Brain (organoid and tissue), 16 donors: ENCODE measurements at places on chromosomes 3 and 15.

GRCh38 chr15:27855137-27855536 lies 244.0 kb downstream of the OCA2 start:
- DNase-seq, result no peak

- DNase-seq, result no peak
Observed at GRCh38 chr3:159922861-159923312, 65.7 kb upstream of the IL12A start.

DNA sequence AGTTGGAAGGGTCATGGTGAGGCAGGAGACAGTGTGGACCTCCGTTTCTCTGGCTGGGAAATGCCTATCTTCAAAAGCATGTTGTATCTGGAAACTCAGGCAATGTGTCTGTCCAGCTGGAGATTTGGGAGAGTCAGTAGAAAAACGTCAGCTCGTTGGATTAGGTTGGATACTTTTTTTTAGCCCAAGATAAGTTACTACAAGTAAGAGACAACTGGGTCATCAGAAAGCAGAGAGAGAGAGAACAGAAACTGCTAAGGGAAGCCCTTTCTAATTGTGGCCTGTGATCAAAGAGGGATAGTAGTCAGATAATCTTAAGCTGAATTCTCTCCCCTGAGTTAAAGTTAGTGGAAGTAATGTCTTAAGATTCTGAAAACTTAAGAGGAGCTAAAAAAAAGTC lies 78.9 kb upstream of the ZNF280D start:
- DNase-seq, result no peak

DNA sequence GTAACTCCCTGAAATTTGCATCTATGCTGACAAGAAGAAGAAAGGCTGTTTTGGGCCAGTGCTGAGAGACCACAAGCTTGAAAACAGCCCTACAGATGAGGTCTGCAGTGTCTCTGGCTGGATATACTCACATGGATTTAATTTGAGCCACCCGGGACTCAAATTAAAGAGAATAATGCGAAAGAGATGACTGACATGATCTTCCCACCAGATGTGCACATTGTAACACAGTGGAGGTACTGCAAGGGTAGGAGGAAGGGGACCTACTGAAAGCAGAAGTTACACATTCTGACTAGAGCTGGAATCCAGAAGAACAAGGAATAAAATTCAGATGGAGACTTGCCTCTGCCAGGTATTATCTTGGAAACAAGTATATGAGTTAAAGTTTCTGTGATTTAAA lies 728.3 kb upstream of the SGO1 start:
- no peak for DNase-seq

- DNase-seq, result no peak
Observed at GRCh38 chr3:17087509-17087908, 202.8 kb downstream of the PLCL2 start.

DNA sequence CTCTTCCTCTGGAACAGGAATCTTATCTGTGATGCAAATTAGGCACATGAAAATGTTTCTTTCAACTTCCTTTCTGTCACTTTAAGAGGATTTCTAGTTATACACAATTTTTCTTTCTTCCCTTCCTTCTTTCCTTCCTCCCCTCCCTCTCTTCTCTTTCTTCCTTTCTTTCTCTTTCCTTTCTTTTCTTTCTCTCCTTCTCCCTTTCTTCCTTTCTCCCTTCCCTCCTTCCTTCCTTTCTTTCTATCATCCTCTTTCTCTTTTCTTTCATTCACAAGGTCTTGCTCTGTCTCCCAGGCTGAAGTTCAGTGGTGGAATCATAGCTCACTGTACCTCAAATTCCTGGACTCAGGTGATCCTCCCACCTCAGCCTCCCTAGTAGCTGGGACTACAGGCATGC lies 18.0 kb upstream of the C2CD4B start:
- DNase-seq, result no peak

GRCh38 chr15:26882616-26883365 lies 15.9 kb downstream of the GABRA5 start:
- DNase-seq, result no peak

DNA sequence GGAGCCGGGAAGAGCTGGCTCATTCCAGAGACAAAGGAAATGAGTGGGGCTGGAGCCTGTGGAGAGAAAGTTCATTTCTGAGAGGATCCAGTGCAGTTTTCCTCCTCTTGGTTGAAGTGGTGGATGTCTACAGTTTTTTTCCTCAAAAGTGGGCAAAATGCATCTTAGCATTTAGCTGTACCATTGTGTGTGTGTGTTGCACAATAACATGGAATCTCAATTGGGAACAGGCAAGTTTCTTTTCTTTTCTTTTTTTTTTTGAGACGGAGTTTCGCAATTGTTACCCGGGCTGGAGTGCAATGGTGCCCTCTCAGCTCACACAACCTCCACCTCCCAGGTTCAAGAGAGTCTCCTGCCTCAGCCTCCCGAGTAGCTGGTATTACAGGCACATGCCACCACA lies 101.5 kb upstream of the UBE2E1 start:
- DNase-seq, result no peak

DNA sequence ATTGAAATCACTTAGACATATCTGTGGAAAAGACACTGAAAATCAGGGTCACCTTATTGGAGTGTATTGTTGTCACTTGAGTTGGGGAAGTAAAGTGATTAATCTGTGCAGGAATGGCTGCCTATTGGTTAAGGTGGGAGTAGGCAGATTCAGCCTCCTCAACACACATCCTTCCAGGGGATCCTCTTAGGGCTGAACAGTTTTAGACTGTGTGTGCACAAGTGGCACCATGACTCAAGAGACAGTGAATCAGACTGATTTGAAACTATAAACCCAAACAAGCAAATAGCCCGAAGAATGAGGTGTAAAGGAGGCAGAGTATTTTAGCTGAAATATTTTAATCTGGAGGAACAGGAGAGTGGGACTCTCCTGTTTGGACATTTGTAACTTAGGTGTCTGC lies 4.9 kb downstream of the ABHD17C start:
- DNase-seq, result no peak

- DNase-seq, result no peak
Observed at GRCh38 chr3:135989242-135989641, 23.7 kb downstream of the PPP2R3A start.

DNA sequence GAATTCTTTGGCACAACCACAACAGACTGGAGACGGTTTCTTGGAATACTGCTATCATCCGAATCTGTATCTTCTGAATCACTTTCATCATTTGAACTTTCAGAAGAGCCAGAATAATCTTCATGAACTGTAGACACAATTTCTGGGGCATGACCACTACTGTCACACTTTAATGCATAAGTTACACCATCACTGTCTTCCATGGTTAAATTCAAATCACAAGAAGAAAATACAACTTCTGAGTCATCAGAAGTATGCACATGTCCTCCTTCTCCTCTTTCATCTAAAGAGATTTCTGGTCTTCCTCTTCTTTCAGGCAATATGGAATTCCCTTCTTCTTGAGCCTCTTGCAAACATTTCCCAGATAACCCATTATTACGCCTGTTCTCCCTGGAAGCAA lies 42.5 kb downstream of the SETD2 start:
- DNase-seq, result no peak

DNA sequence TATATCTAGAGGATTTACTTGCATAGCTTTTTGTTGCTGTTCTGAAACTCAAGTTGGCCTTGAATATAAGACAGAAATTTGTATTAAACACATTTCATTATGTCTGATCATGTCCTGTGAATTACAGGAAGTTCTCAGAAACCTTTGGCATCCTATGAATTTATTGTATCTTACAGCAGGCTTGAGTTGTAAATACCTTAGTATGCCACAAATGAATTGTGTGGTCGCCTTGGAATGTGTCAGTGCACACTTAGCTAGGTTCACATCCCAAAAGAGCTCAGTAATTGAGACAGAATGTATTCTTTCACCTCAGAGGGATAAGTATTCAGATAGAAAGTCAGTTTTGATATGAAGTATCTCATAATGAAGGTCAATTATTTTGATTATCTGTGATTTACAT lies 83.4 kb downstream of the NEK11 start:
- no peak for DNase-seq

GRCh38 chr3:4821338-4821737 lies 157.9 kb upstream of the BHLHE40 start:
- DNase-seq, result no peak

DNA sequence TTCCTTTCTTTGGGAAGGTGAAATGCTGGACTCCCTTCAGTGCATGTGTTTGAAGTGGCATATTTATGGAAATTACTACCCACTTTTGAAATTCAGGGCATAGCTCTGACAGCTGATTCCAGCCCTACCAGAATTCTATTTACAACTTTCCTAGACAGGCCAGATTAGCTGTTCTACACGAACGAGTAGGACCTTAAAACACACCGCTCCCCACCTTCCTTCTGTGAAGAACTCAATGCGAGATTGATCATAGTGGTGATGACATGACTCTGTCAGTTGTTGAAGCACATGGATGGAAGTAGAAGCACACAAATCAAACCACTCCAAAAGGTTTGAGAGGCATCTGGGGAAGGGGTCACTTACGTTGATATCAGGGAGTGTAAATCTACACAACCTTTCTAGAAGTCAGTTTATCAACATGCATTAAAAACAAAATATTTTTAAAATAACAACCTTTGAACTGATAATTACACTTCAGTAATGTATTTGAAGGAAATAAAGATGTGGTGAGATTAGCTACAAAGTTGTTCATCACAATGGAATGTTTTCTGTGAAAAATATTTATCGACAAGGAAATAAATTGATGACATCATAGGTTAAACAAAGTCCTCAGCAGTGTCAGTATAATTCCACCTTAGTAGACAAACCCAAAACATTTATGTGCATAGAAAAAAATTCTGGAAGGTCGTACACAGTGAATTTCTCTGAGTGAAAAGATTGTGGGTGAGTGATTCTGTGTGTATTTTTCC lies 29.8 kb downstream of the RARB start:
- no peak for DNase-seq

DNA sequence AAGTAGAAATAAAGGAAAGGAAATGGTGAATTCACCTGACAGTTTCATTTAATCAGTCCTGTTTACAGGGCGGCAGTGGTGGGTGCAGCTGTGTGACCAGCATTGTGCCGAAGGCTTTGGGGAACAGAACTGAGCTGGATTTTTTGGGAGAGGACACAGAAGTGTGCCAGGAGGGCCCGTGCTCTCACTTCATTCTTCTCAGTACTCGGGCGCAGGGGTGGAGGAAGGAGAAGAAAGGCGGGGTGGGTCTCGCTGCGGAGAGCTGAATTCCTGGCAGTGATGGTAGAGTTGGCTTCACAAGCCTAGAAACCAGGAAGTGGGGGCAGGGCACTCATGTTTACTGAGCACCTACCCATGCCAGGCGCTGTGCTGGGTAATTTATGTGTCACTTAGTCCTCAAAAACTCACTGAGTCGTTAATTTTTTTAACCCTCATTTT lies 64.6 kb downstream of the CRTC3 start:
- DNase-seq, result no peak

- DNase-seq, result no peak
Observed at GRCh38 chr3:160691151-160691550, 14.2 kb downstream of the ARL14 start.

DNA sequence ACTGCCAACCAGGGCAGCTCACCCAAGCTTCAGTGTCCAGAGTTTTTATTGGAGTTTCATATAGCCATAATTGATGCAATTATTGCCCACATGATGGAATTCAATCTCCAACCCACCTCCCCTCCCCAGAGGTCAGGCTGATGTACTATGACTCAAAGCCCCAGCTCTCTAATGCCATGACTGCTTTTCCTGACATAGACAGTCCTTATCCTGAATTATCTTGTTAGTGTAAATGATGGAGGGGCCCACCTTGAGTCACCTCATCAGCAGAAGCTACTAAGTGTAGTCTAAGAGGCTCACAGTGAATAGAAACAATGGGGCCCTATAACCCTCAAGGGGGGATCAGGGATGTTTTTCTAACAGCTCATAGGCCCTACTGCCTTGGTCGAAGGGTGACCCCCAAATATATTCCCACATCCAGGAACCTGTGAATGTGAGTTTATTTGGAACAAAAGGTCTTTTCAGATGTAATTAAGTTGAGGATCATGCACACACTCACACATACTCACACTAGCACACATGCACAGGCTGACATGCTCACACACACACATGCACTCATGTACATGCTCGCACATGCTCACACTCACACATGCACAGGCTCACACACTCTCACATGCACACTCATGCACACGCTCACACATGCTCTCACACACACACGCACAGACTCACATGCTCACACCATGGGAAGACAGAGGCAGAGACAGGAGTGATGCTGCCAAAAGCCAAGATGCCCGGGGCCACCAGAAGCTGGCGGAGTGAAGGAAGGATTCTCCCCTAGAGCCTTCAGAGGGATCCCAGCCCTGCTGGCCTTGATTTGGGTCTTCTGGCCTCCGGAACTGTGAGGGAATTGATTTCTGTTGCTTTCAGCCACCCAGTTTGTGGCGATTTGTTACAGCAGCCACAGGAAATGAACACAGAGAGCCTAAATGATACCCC lies 131.2 kb upstream of the SMAD3 start:
- DNase-seq, result no peak

DNA sequence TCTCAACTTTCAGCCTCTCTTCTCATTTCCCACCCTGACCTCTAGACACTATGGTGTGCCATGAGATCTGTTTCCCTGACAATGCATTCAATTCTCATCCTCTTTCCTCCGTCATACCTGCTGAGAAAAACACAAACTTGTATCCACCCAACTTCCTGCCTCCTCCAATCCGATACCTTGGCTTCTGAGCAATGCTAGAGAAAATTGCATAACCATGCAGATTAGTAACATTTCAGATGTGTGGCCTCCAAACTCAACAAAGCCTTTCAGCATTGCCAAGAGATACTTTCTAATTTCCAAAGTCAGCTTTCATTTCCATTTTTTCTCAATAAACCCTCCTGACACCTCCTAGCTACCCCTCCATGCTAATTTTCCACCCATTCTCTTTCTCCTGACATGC lies 88.5 kb downstream of the MINAR1 start:
- no peak for DNase-seq

DNA sequence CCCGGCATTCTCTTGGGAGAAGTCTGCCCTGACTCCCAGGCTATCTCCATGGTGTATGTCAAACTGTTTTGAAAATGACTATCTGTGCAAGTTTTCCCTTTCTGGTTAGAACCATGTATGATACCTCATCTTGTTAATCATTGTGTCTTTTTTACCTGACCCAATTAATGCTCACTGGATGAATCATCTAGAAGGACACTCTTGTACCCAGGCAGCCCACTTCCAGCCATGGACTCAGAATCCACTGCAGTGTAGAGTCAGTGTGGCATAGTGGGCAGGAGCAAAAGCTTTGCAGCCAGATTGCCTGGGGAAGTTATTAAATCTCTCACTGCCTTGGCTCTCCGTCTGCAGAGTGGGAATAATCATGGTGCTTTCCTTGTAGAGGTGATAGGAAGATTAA lies 1.2 kb downstream of the FAM3D start:
- DNase-seq, result no peak

GRCh38 chr15:77634266-77634962 lies 1.7 kb upstream of the LINGO1 start:
- DNase-seq, result peak; percentile 70

- DNase-seq, result no peak
Observed at GRCh38 chr3:56205406-56205805, 262.9 kb downstream of the ERC2 start.

DNA sequence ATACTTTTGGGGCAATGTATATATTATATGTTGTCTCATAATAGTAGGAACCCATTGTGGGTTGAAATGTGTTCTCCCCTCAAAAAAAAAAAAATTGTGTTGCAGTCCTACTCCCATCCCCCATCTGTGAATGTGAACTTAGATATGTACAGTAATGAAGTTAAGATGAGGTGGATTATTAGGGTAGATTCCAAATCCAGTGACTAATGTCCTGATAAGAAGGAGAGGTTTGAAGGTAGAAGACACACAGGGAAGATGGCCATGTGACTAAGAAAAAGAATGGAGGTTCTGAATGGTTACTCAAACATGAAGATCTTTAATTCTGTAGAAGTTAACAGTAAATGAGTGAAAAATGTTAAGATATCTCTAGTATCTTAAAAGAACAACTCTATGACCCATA lies 3.0 kb upstream of the ATOSA start:
- DNase-seq, result no peak
